GM13977 (cell line): ENCODE measurements at places on chromosomes 1 and 21.

DNA sequence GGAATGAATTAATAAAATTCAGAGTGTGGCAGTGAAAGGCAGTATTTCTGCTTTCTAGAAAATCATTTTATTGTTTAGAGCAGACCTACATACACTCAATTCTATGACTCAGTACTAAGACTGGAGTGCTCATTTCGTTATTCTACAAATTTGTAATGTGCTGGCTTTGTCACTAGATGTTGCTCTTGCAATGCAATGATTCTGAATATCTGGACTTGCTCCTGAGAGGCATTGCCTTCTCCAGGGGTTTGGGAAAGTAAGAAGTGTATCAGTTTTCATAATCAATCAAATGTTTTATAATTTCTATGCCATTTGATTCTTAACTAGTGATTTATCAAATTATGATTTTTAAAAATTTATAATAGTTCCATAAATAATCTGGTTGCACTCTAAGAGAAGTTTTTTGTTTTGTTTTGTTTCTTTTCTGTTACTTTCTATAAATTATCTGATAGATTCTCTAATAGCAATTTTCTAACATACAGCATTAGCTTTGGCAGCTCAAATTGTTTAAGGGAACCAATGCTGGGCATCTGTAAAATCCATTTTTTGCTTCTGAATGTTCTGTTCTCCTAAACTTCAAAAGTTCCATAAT, 280.5 kb upstream of the SGIP1 start:
- DNase-seq: peak; percentile 40

- DNase-seq: peak; percentile 60
Observed at GRCh38 chr1:226990133-226990716, 50.1 kb downstream of the COQ8A start.

GRCh38 chr1:183590244-183591191, at the start of gene NCF2:
NCF2 (minus strand) TSS chr1:183590459; CDS start chr1:183590329, 130 bp downstream.
- peak; percentile 79 for DNase-seq

- DNase-seq: no peak
Observed at GRCh38 chr1:223161321-223161720, 18.3 kb upstream of the TLR5 start.

DNA sequence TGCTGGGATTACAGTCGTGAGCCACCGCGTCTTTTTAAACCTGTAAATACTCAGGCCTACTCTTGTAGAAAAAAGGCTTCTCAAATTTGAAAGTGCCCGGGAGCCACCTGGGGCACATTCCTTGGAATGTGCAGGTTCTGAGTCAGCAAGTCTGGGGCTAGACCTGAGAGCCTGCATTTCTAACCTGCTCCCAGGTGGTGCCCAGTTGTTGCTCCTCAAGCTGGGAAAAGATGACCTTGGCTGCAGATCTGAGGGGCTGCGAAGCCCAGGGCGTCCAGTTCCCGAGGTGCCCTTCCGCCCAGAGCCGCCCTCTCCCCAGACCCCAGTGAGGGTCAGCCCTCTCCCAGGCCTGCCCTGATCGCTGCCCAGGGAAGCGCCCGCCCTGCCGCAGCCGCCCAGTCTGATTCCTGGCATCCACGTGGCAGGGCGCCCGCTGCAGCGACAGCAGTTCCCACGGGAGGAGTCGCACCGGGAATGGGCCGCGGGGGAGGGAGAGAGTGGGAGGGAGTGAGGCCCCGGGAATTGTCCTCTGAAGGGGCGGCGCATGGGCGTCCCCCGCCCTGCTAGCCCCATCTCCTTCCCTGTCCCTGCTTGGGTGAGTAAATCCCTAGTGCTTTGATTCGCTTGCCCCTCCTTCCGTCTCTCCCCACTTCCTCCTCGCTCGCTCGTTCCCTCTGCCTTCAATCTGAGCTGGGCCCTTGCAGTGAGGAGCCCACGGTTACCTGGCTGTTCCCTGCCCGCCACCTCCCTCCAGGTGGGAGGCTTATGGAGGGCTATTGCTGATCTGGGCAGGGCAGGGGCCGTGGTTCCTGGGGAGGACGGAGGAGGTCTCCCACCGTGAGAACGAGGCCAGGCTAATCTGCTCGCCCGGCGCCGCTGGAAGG, 18.8 kb upstream of the TENT5B start:
- DNase-seq: no peak

DNA sequence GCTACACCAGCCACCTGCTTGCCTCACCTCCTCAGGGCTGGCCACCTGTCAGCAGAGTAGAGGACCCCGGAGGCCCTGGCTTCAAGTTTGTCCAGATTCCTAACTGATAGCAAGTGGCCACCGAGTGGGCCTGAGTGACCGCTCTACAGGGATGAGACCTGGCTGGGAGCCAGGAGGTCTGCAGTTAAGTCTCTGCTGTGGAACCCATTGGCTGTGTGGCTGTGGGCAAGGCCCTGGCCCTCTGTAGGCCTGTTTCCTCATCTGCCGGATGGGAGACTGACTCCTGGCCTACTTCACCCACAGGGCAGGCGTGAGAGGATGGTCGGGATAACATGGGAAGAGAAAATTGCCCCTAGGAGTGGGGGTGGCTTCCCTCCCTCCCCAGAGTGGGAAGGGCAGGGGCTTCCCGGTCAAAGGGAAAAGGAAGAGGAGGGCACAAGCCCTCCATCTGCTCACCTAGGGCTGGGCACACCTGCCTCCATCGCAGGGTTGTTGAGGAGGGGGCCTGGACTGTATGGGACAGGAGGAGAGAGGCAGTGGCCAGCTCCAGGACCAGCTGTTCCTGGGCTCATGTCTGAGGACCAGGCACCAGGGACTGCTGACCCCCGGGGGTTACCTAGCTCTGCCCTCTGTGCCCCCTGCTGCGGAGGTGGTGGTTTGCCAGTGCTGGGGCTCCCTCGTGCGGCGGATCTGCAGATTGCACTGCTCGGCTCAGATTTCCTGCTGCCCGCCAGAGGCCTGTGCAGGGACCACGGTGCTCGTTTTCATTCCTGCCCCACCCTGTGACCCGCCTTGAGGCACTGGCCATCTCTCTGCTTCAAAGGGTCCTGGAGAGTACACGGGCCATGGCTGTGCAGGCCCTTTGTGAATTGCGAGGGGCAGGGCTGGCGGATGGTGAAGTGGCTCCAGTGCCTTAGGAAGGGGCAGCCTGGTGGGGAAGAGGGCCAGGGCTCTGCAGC, 9.1 kb upstream of the MTFR1L start:
- peak; percentile 85 for DNase-seq

DNA sequence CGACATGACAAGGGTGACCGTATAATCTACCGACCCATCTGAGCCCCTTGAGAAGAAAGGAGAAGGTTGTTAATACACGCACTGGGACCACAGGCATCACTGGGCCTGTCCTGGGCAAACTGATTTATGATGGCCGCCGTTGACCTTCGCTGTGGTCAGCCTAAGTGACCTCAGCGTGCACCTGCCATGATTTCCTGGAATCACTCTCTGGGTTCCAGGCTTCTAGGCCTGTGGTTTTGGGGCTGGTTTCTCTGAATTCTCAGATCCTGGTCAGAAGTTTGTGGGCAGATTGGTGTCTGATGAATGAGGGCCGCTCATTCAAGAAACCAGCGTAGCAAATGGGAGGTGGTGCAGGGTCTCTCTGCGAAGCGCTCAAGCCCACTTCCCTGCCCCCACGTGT, 64.0 kb downstream of the SIK1 start:
- no peak for DNase-seq

DNA sequence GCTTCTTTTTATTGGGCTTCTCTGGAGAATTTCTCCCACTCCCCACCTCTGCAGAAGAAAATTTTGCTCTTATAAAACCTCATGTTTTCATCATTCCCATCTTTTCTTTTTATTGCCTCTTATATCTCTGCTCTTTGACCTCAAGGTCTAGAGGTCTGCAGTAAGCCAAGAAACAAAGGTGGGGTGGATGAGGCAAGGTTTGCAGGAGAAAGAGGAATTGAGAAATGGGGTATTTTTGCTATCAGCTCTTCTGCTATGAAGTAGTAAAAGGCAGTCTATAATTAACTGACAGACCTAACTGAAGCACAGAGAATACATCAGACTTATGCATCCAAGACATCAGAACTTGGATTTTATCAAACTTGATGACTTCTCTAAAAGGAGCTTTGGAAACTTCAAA, 22.9 kb downstream of the SYT11 start:
- peak; percentile 56 for DNase-seq

DNA sequence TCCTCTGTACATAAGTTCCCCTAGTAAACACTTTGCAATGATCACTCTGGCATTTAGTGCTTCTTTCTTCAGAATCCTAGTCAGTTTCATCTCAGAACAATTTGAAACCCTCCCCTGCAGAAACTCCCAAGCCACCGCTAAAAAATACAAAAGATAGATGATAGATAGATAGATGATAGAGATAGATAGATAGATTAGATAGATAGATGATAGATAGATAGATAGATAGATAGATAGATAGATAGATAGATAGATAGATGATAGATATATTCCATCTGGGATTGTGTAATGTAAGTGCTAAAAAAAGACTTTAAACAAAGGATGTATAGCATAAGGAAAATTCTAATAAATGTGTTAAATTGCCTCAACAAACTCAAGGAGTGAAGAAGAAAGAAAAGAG, 212.6 kb upstream of the POGK start:
- no peak for DNase-seq

GRCh38 chr1:38834937-38835827, 24.4 kb downstream of the RRAGC start:
- peak; percentile 72 for DNase-seq

DNA sequence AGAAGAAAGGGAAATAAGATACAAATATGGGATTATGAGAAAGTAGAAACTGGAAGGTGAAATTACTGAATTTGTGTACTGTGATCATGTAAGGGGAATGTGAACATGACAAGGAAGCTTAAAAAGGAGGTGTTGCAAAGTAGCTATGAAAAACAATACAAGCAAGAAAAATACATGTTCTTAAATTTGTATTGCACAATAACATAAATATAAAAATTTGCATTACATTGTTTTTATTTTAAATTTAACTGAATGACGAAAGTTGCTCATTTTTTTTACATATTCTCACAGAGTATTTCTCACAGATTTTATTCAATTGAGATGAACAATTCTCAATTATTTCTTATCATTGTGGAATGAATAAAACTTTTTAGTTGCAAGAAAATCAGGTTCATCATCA, 874.8 kb downstream of the AMY1C start:
- no peak for DNase-seq
